NCI-H1092 (cell line): ENCODE measurements at places on chromosomes 3 and 15.
A peak's percentile ranks its signal among the peaks of the same experiment; 100 is the strongest.

DNA sequence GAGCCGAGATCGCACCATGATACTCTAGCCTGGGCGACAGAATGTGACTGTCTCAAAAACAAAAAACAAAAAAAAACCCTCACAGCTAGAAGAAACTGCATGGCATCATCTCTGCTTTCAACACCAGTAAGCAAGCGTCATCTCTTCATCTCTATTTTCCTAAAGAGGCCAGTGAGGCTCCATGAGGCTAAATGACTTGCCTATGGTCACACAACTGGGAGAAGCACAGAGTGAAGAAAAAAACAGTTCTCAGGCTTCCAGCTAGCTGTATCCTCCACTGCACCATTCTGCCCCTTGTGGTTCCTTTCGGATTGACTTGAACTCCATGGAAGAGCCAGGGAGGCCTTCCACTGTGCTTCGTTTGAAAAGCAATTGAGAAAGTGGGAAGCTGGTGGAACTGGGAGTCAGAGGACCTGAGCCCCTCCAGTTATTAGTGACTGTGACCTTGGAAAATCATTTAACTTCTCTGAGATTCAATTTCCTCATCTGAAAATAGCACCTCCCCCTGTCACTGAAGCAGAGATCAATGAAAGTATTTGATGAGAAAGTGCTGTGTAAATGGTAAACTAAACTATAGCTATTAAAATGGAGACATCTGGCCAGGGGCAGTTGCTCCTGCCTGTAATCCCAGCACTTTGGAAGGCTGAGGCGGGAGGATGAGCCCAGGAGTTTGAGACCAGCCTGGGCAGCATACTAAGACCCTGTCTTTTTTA, 32.1 kb upstream of the DENND4A start:
- peak; percentile 60 for DNase-seq

DNA sequence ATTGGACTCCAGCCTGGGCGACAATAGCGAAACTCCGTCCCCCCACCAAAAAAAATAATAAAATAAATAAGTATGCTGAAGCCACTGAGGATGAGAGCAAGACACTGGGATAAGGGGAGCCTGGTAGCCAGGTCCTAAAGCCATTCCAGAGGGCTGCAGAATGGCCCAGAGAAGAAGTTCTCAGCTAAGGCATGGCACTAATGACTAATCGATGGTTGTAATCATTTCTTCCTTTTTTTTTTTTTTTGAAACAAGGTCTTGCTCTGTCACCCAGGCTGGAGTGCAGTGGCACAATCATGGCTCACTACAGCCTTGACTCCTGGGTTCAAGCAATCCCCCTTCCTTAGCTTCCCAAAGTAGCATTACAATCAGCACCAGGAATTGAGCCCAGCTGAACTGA, 25.6 kb upstream of the ZNF774 start:
- DNase-seq: no peak

- DNase-seq: no peak
Observed at GRCh38 chr15:67803996-67804843, 21.1 kb upstream of the SKOR1 start.

DNA sequence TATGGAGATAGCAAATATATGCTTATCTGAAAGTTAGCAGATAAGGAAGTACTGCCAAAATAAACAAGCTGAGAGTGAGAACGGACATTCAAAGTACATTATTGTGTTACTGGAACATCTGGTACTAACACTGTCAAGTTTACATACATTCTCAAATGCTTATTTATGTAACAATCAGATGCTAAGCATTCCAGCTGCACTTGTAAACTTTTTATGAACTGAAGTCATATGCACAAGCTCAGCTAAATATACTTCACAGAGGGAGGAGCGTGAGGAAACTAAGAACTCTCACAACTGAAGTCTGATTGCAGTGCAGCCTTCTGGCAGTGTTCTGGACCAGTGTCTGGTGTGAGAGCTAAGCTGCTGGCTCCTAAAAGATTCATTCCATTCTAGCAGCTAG, 223.7 kb upstream of the NANOGP8 start:
- DNase-seq: no peak

DNA sequence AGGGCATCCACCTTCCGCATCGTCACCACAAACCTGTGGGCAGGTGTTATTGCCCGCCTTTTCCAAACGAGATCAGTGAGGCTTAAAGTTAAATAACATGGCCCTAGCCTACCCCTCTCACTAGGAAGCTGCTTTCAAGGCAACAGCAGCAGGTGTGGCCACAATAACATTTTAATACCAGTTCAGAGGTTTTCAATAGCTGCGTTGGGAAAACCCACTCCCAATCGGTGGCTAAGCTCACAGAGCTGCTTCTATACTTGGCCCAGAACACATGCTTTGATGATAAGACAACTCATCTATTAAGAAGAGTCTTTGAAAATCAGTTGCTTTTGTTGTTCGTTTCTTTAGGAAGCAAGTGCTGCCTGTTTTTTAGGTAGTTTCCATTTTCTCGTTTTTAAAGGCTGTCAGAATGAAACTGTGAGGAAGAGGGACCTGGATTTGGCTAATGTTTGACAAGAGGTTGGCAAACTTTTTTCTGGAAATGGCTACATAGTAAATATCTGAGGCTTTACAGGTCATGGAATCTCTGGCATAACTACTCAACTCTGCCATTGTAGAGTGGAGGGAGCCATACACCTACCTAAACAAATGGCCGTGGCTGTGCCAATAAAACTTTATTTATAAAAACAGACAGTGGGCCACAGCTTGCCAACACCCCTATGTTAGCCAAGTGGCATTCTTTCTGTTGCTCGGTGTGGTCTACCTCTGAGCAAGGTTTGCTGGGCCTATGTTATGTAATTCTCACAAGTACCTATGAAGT, 179.6 kb downstream of the FEZF2 start:
- no peak for DNase-seq

GRCh38 chr3:8712045-8712907, 21.3 kb upstream of the CAV3 start:
- no peak for DNase-seq

- DNase-seq: no peak
Observed at GRCh38 chr3:35594739-35595138, 44.6 kb upstream of the ARPP21 start.

DNA sequence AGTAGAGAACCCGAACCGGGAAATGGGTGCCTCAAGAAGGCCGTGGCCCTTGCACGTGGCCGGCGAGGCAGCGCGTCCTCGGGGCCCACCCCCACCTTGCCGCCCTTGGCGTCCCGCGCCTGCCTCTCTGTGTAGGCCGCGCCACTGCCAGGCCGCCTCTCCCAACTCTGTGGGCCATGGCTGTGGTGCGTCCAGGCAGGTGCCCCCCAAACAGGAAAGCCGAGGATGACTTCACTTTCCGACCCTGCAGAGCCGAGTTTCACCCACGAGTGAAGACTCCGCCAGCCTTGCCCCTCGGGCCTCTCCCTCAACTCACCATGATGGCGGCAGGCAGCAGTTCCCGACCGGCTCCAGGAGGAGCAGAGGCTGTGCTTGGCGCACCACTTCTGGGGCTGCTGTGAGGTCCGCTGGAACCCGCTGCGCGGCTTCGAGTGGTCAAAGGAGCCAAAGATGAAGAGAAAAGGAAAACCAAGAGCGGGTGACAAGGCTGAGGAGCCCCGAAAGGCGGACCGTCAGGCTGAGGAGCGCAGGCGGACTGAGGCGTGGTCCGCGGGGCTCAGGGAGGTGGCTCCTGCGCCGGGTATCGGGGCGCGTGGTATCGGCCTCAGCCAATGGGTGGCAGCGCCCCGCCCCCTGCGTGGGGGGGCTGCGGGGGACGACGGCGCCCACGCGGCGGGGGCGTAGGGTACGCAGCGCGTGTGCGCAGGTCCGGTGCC, at the start of gene DAZL:
TSS of gene DAZL (minus strand) at position 537 of the 716 bp plus-strand sequence. CDS start at position 319, 218 bp downstream.
- no peak for DNase-seq

GRCh38 chr3:190266913-190267290, 55.3 kb downstream of the CLDN1 start:
- DNase-seq: no peak

DNA sequence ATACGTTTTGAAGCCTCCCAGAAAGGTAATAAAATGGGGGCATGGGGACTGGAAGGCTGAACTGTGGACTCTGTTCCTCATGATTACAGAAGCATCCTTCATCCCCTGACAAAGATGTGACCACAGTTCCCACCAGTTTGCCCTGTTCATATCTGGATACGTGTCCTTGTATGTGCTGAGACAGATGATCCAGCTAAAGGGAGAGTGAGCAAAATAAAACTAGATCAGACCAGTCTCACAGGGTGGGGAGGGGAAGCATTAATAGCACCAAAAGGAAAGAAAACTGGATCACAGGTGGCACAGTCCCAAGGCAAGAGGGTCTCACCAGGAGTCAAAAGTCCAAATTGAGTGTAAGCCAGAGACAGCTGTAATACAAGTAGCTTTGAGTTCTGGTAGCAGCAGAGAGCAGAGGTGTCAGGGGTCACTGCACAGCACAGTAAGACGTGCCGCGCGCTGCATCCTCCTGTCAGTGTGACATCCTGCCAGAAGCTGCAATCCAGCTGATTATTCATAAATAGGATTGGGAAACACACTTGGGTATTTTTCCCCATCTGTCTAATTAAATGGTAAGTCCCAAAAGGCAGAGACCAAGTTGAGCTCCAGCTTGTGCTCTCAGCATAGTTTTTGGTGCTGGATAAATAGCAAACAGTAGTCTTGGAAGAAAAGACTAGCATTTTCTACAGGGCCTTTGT, 560.0 kb upstream of the CFAP20DC start:
- peak; percentile 41 for DNase-seq

DNA sequence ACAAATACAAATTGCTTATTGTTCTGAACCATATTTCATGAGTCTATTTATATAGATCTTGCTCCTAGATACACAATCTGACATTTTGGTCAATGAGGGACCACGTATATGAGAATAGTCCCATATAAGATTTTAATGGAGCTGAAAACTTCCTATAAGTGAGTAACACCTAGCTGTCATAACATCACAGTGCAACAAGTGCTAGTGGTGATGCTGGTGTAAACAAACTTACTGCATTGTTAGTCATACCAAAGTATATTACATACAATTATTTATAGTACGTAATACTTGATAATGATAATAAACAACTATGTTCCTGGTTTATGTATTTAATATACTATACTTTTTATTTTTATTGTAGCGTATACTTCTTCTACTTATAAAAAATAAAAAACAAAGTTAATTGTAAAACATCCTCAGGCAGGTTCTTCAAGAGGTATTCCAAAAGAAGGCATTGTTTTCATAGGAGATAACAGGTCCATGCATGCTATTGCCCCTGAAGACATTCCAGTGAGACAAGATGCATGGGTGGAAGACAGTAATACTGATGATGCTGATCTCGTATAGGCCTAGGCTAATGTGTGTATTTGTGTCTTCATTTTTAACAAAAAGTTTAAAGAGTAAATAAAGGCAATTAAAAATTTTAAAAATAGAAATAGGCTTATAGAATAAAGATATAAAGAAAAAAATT, 46.8 kb upstream of the NAALADL2 start:
- no peak for DNase-seq

DNA sequence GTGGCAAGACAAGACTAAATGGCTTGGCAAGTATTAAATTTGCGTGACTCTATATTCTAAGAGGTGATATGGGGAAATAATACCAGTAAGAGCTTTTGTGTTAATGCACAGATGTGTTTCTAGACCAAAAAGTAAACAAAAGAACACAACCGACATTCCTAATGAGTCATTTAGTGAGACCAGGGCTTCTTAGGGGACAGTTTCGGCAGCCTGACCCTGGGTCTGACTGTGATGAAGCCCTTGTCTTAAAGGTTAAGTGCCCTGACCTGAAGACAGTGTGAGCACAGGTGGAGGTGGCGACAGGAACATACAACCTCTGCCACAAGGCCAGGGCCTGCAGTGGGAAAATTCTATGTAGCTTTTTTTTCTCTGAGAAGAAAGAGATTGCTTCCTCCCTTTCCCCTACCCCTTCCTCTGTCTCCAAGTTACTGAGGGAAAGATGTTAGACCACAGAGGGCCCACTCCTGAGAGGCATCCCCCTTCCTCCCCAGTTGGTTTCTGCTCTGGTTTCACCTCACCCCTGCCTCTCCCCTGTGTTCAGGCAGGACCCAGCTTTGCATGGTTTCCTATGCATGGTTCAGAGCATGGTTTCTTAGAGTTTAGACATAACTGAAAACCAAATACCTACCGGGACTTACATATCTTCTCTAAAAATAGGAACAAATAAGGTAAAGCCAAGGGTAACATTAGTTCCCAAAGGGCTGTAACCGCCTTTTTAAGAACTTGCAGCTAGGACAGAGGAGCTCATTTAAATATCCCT, 24.8 kb upstream of the CMTM7 start:
- no peak for DNase-seq

DNA sequence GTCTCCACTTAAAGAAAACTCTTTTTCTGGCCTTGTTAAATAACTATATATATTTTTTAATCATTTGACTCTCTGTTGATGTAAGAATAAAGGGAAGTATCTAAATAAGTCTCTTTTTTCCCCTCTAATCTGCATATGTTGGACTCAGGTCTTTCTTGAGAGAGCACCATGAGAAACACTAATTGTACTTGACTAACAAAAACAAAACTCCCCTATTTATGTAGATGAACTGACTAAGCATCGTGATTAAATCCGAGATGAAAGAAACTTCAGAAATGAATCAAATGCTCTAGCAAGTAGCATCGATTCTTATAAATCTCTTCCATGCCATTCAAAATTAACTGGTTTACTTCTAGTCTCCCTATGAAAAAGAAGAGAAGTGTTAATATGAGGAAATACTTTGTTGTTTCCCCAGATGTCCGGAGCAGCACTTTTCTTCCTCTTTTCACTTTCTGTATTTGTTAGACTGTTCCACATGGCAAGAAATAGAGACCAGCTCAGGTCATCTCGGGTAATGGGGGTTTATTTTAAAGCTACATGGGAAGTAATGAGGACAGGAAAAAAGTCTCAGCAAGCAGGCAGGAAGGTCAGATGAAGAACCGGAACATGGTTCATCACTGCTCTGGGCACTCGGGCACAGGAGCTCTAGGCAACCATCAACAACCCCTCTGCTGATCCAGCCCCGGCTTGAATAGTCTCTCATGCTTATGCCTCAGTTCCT, 288.3 kb downstream of the CNTN6 start:
- no peak for DNase-seq

DNA sequence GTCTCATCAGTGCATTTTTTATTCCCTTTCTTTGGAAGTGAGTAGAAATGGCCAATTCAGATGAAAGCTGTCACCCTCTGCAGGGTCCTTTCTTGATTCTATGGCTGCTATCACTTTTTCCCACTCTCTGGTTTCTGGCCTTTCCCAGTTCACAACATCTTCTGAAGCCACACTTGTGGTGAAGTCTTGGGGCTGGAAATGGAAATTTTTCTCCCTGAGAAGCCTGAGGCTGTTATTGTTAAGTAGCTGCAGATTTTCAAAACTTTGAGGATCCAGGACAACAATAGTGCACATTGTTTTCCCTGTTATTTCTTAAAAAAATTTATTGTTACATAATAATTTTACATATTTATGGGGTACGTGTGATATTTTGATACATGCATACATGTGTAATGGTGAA, 250.3 kb upstream of the RASGRP1 start:
- DNase-seq: no peak

DNA sequence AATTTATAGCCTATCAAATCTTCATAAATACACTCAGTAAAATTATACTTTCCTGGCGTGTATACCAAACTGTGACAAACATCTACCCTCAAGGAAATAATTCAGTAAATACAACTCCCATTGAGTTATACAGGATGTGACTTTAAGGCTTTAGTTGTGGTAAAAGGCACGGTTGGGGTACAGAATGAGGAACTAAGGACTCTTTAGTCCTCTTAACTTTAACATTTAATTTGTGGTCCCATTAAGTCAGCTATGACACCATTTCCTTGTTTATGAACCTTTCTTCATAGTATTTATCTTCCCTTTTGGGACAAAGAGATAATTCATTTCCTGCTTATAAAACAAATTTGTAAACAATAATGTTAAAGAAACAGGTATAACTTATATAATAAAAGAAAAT, 30.2 kb downstream of the IFT80 start:
- DNase-seq: no peak
